NCI-H146 (cell line): ENCODE measurements at places on chromosomes 7 and 10.

DNA sequence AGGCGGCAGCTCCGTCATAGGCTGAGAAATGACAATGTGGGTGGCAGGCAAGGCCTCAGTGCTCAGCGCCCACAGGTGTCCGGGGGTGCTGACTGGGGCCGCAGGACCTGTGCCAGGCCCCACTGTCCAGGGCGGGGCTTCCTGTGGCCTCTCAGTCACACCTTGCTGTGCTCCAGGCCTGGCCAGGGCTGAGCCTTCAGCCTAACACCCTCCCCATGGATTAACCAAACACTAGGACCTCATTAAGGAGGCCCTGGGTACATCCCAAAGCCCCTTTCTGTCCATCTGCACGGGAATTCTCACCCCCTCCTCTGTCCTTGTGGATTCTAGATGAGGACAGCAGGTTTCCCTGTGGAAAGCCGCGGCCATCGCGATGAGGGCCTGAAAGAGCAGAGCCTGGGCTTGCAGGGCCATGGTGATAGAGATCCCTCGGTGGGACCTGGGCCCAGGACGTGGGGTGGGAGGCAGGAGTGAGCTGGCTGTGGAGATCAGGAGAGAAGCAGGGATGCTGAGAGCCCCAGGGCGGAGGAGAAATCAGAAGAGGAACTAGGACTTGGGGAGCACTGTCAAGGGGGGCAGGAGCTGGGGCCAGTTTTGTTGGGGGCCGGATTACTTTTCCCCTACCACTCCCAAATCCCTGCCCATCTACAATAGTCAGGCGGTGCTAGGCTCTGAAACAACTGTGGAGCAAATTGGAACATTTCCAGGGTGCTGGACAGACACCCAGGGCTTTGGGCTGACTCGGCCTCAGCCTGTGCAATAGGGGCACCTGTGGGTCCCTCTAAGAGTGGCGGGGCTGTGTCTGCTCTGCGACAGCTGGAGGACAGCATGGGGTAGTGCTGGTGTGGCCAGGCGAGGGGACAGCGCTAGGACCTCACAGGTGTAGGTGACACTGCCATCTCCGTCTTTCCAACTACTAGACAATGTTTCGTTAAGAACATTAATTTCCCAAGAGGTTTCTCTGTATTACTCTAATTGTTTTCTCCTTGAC is 23.3 kb upstream of the MNX1 start:
- no peak for DNase-seq

GRCh38 chr7:76267107-76267893 is 35.2 kb upstream of the HSPB1 start:
- no peak for DNase-seq

- no peak for DNase-seq
Observed at GRCh38 chr10:43596546-43596945, 9.7 kb upstream of the ZNF485 start.

- no peak for DNase-seq
Observed at GRCh38 chr7:92682330-92682729, 92.1 kb upstream of the FAM133B start.

- peak; percentile 83 for DNase-seq
Observed at GRCh38 chr10:88932539-88933256, 19.9 kb downstream of the ACTA2 start.

DNA sequence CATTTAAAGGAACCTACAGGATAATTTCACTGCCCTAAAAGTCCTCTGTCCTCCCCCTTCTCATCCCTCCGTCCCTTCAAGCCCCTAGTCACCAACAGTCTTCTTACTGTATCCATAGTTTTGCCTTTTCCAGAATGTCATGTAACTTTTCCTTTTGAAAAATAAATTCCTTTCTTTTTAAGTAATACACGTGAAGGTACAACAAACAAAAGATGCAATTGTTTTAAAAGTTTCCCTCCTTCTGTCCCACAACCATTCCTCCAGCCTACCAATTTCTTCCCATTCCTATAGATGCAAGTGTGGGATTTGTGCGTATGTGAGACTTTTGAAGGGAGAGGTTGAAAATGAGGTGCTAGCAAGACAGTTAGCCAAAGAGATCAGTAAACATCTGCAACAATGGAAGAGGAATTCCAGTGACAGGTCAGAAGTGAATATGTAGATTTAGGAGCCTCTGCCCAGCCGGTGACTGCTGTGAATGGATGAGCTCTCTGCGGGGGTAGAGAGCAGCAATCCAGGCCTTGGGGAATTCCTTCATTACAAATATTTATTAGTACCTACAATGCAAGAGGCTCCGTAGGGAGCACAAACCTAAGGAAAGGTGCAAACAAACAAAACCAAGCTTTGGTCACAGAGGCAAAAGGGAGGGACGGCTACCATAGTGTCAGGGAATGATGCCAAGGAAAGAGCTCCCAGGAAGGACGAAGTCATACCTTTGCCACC is 243.6 kb downstream of the SKIDA1 start:
- peak; percentile 32 for DNase-seq

- DNase-seq = no peak
Observed at GRCh38 chr10:131805696-131806095, 95.1 kb upstream of the PPP2R2D start.

DNA sequence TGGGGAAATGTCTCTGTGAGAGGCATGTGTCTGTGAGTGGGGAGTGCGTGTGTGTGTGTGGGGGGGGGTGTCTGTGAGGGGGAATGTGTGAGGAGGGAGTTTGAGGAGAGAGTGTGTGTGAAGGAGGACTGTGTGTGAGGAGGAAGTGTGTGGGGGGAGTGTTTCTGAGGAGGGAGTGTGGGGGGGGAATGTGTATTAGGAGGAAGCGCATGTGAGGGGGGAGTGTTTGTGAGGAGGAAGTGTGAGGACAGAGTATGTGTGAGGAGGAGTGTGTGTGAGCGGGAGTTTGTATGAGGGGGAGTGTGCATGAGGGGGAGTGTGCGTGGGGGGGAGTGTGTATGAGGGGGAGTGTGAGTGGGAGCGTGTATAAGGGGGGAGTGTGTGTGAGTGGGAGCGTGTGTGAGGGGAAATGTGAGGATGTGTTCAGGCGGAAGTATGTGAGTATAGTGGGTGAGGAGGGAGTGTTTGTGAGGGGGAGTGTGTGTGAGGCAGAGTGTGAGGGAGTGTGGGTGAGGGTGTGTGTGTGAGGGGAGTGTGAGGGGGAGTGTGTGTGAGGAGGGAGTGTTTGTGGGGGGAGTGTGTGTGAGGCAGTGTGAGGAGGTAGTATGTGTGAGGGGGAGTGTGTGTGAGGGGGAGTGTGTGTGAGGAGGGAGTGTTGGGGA is 21.8 kb upstream of the PTPRN2 start:
- DNase-seq = no peak

DNA sequence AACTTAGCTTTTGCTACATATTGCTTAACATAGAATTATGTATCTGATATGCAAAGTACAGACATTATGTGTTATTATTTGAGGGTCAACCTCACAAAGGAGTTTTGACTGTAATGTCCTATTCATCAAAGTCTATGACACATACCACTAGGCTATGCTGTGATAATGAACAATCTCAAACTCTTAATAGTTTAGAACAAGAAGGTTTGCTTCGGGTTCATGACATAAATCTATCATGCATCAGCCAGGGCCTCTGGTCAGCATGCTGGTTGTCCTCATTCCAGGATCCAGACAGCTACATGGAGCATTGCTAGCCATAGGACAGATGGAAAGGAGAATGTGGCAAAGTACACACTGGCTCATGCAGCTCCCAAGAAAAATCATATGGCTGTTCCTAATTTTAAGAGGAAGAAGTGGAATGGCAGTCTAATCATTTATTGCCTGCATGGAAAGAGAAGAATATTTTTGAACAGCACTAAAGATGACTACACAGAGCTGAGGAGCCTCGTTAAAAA is 332.1 kb downstream of the GPR158 start:
- DNase-seq = no peak

DNA sequence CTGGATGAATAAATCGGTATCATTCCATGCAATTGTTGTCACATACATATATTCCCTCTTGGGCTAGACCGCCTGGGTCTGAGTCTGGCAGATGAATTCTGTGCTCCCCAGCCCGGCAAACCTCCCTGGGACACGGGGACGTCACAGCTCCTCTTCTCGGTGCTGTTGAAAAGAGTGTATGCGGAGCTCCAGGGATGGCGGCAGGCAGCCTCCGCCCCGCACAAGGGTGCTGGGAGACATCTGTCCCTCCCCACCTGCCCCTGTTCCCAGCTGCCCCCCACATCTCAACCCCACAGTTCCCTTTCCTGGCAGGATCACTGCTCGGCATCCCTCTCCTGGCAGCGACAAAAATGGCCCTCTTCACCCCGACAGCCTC is 32.1 kb downstream of the PRKAG2 start:
- no peak for DNase-seq

GRCh38 chr10:6729071-6729774 is 149.1 kb upstream of the PRKCQ start:
- DNase-seq = no peak

DNA sequence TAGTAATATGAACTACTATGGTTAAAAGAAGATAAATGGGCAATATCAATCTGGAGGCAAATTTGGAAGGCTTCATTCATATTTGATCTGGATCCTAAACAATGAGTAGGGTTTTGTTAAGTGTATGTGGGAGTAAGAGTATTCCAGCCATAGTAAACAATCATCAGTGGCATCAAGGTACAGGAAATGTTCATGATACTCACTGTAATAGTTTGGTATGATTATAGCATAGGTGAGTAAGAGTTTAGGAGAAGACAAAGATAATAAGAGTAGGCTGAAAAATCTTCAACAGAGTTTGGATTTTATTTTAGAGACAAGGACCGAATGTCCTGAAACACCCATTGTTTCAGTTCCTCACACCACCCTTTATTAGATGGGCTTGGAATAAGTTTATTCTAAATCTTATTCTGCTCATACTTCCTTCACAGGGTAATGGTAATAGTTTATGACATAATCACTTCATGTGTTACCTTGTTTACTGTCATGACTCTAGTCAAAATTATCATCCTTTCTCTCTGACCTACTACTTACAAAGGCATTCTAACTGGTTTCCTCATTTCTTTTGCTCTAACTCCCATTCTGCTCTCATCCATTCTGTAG is 38.9 kb downstream of the BRAF start:
- DNase-seq = no peak

- DNase-seq = no peak
Observed at GRCh38 chr10:99487125-99487807, 45.5 kb upstream of the NKX2-3 start.

GRCh38 chr7:135257790-135258189 is 24.2 kb downstream of the STRA8 start:
- peak; percentile 20 for DNase-seq

- no peak for DNase-seq
Observed at GRCh38 chr7:2019711-2020511, 212.8 kb downstream of the MAD1L1 start.

DNA sequence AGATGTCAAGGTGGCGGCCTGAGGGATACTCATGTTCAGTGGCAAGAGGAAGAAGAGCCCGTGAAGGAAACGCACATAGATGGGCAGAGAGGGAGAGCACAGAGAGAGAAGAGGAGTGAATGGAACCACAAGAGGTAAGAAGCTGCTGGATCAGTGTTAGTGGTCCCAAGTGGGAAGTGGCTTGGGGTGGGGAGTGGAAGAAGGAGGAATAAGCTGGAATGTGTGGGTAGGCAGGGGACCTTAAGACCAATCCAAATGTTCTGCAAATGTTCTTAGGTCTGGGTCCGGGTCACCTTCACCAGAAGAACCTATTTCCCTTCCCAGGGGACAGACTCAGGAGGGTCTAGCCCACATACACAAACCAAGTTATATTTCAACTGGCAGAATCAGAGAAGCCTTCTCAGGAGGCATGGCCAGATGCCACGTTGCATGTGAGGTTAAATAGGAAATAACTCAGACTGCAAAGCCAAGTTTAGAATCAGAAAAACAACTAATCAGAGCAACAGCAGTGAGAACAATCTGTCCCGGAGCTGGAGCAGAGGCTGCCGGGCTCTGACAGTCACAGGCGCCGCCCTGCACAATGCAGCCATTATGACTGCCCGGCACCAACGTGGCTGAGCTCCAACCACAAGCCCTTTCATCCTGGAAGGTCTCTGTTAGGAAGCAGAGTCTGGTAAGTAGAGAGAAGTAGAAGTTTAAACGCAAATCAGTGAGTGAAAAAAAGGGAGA is 78.6 kb upstream of the ARMC3 start:
- no peak for DNase-seq

DNA sequence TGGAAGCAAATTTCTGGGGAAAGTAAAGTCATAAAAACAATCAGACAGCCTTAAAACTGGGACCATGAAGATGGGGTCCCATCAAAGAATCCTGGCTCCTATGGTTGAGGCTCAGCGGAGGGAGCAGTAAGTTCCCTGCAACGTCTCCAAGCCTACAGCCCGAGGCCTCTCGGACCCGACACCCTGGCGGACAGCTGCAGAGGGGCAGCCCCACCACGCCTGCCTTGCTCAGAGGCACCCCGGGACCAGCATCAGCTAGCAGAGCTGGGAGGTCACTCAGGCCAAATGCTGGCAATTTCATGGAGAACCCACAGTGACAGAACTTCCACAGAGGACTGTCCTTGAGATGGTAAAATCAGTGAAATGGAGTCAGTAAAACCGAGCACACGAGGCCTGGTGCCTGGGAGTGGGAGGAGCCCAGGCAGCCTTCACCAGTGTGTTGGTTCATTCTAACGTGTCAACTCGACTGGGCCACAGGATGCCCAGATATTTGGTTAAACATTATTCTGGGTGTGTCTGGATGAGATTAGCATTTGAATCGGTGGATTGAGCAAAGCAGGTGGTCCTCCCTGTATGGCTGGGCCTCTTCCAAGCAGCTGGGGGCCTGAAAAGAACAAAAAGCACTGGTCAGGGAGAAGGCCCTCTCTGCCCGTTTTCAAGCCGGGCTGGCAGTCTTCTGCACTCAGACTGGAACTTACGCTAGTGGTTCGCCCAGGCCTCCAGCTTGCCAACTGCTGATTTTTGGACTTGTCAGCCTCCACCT is 96.2 kb upstream of the INSIG1 start:
- no peak for DNase-seq

- DNase-seq = peak; percentile 91
Observed at GRCh38 chr10:20984662-20985061, 87.6 kb upstream of the NEBL start.

- DNase-seq = no peak
Observed at GRCh38 chr7:8115547-8116402, 146.2 kb downstream of the ICA1 start.

GRCh38 chr10:48523820-48524758 is 80.8 kb downstream of the ARHGAP22 start:
- DNase-seq = peak; percentile 63

- no peak for DNase-seq
Observed at GRCh38 chr7:132919771-132920170, 162.1 kb downstream of the CHCHD3 start.

GRCh38 chr7:66697449-66698438 is 42.8 kb upstream of the RABGEF1 start:
- no peak for DNase-seq

GRCh38 chr10:111113961-111114757 is 37.3 kb downstream of the ADRA2A start:
- no peak for DNase-seq

DNA sequence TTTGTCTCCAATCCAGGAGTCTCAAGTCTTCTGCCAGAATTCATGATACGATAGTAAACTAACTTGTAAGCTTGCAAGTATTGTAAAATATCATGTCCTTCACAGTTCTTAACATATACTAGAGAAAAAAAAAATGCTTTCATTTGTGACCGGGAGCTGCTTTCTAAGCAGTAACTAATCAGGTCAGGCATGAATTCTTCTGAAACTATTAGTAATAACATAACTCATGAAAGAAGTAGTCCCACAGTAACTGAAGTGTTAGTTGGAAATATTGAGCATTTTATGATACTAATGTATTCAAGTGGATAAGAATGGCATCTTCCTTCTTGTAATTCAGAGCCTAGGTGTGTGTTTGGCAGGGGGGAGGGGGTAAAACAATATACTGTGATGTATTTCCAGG is 665.6 kb downstream of the DNAJB9 start:
- DNase-seq = no peak

GRCh38 chr7:12620371-12620770 is 49.9 kb downstream of the SCIN start:
- DNase-seq = no peak

- DNase-seq = no peak
Observed at GRCh38 chr7:6205971-6206660, 66.3 kb downstream of the CYTH3 start.
